GM03348 (cell line): ENCODE measurements at places on chromosomes 6 and 20.

DNA sequence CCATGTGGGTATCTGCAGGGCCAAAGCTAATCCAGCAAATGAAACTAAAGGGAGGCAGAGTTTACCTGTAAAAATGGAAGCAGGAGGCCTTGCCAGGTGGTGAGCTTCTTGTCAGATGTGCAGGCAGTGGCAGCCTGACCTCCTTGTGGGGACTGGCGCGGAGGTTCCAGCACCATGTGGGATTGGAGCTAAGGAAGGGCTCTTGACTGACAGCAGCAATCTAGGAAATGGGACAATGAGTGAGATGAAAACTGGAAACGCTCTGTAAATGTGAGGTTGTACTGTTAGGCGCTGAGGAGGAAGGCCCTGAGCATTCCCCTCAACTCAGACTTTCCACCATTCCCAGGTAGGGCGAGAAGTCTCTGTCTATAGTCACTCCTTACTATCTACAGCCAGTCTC is 81.8 kb upstream of the ARMC2 start:
- DNase-seq, result no peak

GRCh38 chr6:82085701-82086100 is 161.8 kb downstream of the IBTK start:
- no peak for DNase-seq

DNA sequence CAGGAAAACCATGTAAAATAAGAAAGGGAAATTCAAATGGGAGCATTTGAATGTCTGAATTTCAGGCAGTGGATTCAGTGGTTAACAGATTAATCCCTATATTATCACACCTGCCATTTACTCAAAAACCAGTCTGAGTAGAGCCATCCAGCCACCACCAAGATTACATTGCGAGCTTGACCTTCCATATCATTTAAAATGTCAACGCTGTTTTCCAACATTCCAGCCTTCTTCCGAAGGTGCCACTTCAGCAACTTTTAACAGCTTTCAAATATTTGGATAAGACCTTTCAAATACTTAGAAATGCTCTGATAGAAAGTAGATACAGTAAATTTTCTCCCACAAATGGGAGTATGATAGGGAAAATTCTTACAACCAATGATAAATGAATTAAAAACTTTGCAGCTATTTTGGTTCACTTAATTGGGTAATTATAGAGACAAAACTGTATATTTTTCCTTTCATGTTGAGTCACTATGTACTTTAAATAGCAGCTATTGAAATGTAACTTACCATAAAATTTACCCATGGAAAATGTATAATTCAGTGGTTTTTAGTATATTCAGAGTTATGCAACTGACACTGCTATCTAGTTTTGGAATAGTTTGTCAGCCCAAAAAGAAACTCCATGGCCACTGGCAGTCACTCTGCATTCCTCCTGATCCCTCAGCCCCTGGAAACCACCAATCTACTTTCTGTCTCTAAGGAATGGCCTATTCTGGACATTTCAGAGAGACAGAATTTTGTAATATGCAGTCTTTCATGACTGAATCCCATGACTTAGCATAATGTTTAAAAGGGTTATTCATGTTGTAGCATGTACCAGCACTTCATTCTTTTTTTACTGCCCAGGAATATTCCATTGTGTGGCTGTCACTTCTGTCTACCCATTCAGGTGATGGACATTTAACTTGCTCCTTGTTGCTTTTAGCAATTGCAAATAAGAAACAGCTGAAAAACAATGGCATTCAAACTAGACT is 21.5 kb downstream of the EZR start:
- peak; percentile 82 for DNase-seq

DNA sequence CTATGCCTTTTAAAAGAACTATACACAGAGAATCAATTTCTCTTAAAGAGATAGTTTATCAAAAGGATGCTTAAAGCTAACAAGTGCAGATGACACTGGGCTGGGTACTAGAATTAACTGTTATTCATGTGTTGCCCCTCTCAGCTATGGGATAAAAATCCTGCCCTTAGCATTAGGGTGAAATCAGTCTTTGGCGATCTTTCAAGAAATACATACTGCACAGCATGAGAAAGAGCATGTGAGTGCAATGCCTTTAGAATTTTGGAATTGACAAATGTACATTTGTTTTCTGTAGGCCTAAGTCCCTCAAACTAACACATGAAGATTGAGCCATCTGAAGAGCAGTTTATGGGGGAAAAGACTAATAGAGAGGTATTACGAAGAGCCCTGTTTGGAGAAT is 115.4 kb downstream of the ZFP64 start:
- DNase-seq, result no peak

- DNase-seq, result no peak
Observed at GRCh38 chr20:58566981-58567380, 51.8 kb upstream of the APCDD1L start.

DNA sequence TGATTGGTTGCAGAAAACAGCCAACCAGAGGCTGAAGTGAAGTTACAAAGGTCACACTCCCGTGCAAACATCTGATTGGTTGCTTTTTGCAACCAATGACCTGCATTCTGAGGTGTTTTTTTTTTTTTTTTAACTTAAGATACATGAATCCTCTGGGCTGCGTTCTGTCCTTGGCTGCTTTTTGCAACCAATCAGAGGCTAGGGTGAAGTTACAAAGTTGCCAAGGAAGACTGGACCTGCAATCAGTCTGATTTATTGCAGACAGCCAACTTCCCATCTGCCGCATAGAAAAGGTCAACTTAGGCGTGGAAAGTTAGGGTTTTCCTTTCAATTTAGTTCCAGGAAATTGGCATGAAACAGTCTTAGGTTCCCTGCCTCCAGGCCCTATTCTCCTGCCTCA is 292.9 kb downstream of the PLCB1 start:
- DNase-seq, result no peak

GRCh38 chr6:39934131-39934757 is at the start of gene MOCS1:
Gene MOCS1 (minus strand): TSS chr6:39934462. CDS start chr6:39934417, 45 bp downstream.
- peak; percentile 96 for DNase-seq

- no peak for DNase-seq
Observed at GRCh38 chr20:45248609-45249008, 5.8 kb downstream of the SLPI start.

DNA sequence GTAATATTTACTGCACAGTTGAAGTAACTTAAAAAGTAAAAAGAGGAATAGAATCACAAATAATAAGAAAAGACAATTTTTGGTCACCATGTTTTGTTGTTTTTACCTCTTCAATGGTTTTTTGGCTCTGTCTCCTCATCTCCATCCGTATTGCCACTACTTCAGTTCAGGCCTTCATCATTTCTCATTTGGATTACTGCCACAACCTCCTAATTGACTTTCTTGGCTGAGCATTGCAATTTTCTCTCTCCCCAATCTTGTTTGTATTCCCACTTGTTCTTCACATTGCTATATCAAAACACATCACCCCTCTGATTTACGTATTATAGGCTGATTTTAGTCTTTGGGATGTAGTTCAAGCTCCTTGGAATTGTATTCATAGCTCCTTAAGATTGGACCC is 161.7 kb downstream of the GRM1 start:
- no peak for DNase-seq

- DNase-seq, result no peak
Observed at GRCh38 chr6:166467436-166468000, 84.8 kb upstream of the MPC1 start.

- no peak for DNase-seq
Observed at GRCh38 chr20:47605673-47606413, 104.2 kb downstream of the NCOA3 start.

- no peak for DNase-seq
Observed at GRCh38 chr6:84779380-84779779, 15.0 kb upstream of the TBX18 start.

DNA sequence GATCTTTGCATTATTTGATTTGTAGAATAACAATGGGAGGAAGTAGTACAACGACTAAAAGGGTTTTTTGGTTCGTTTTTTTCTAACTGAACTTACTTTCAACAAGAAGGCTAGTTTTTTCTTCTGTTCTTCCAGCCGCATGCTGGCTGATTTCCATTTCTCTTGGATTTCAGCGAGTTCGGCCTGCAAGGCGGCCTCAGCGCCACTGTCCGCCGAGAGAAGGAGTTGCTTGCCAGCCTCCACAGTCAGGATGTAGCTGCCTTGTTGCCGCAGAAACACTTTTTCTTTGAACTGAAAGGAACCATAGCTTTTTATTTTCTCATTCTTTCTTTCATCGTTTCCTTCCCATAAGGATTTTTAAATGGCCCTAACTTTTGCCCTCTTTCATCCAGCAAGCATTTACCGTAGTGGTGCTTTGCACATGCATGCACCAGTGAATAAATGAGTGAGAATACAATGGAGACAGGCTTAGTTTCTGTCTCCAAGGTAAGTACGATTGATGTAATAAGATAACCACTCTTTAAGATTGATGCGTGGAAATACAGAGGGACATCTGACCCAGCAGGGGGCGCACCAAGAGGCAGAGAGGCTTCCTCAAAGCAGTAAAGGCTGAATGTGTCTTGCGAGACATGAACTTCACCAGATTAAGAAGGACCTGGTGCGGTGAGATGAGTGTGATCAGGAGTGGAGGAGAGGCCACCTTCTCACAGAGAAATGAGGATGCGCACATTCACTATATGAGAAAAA is 398.8 kb downstream of the ESR1 start:
- DNase-seq, result peak; percentile 27

DNA sequence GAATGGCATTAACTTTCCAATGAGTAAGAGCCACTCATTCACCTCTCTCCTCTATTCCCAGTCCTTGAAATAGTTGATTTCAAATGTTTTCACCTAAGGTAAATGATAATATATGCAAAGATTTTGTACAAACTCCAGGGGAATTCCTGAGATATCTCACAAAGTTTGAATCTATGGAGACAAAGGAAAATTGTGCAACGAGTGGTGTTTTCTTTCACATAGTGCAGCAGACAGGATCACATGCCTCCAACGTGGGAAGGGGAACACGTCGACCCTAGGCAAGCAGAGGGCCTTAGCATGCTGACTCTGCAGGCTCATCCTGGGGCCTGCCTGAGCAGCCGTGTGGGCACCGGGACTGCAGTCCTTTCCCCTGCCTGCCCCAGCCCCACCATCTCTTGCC is 195.6 kb upstream of the THBS2 start:
- no peak for DNase-seq

DNA sequence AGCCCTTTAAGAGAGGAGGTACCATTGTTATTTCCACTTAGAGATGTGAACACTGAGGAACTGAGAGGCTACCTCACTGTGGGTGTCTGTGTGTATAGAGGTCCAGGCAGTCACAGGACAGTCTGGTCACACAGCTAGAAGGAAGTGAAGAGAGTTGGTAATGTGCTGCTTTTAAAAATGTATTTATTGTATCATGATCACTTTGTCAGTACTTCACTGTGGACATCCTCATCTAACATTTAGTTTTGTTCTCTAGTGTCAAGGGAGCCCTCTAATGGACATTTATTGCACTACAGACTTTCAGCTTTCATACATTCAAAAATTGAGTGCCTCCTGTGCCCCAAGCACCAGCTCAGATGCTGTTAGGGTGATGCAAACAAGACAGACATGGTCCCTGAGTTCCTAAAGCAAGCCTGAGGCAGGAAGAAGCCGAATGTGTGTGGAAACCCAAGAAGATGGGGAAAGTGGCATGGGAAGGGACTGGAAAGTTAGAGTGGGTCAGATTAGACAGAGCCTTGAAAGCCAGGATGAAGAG is 123.0 kb downstream of the SLC16A10 start:
- DNase-seq, result peak; percentile 78
